Renal cortical epithelial cell (primary cell): ENCODE measurements at places on chromosomes 6 and 20.
A peak's percentile ranks its signal among the peaks of the same experiment; 100 is the strongest.

GRCh38 chr6:17277256-17277655 lies 3.9 kb upstream of the RBM24 start:
- DNase-seq, result peak; percentile 17

DNA sequence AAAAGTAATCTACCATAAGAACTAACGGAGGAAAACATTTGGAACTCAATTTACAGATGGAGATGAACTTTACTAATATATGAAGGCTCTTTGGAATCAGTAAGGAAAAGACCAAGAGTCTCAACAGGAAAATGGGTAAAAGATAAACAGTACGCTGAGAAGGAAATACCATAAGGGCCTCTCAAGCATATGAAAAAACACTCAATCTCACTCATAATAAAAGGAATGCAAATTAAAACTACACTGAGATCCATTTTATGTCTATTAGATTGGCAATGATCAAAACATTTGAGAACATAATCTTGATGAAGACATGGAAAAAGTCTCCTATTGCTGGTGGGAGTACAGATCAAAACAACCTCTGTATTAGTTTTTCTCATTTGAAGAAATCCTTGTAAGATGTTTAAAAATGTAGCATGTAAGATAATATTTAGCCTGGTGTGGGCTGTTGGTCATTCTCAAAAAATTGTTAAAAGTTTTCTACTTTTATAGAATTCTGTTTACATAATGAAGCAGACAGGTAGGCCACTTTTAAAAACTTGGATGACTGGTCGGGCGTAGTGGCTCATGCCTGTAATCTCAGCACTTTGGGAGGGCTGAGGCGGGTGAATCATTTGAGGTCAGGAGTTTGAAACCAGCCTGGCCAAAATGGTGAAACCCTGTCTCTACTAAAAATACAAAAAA lies 14.5 kb downstream of the REV3L start:
- DNase-seq, result no peak

GRCh38 chr6:137864812-137865508 lies 2.1 kb upstream of the TNFAIP3 start:
- DNase-seq, result no peak

DNA sequence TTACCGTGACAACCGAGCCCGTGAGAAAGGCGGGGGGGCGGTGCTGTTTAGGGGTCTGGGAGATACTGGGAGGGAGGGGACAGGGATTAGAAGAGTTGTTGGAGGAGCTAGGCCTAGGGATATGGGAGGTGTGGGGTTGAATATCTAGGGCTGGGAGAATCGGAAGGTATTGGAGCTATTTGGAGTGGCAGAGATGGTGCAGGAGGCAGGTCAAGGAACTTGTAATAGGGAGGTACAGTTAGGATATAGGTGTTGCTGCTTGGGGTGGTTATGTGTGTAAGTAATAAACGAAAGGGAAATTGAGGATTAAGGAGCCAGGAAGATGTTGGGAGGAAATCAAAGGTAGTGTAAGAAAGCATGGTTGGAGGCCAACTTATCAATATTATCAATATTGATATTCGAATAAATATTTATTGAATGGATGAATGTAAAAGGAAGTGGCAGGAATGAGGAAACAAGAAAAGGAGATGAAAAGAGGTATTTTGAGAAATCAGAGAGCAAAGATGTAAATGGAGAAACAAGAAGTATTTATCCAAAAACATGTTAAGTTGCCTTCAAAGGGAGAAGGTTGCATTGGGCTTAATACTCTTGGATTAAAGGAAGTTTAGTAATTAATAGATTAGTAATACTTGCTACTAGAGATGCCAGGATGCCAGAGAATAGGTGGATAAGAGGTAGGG lies 602 bp downstream of the PPP1R11 start:
- no peak for DNase-seq

DNA sequence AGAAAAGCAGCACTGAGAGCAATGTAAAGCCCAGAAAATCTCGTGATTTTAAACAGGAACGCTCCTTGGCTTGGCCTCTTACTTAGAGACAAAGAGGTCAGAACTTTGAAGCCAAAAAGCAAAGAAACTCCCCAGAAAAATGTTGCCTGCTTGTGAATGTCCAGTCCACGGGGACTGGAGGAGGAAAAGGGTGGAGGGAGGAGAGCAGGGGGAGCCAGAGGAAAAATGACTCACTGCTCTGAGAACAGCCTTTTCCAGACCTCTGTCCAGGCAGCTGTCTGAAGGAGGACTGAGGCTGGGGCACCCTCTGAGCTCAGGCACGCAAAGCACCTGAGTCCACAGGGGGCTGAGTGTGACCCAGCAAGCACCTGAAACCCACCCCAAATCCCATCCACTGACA lies 64.7 kb downstream of the TRAM2 start:
- peak; percentile 75 for DNase-seq

DNA sequence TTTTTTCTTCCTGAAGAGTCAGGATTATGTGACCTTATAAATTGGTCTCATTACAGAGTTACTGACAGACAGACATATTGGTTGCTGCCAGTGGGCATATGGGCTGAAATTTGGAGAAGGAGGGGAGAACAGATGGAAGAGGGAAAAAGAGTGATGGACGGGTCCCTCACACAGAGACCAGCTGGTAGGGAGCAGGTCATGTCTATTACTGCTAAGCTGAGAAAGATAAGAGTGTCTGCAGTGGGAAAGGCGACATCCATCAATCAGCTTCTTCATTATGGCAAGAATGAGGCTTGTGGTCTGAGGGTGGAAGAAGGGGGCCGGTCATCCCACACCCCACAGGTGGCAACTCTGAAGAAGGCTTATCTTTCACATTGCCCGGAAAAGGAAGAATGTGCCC lies 353.8 kb upstream of the RSPO3 start:
- DNase-seq, result no peak

GRCh38 chr6:163580311-163581030 lies 166.0 kb downstream of the QKI start:
- no peak for DNase-seq

DNA sequence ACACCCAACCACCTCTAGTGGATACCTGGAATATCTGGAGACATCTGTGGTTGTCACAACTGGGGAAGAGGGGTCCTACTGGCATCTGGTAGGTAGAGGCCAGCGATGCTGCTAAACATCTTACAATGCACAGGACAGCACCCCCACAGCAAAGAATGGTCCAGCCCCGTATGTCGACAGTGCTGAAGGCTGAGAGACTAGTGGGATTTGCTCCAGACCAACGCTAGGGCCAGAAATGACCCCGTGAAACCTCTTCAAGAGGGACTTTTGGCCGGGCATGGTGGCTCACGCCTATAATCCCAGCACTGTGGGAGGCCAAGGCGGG lies 7.2 kb downstream of the PREX1 start:
- no peak for DNase-seq

DNA sequence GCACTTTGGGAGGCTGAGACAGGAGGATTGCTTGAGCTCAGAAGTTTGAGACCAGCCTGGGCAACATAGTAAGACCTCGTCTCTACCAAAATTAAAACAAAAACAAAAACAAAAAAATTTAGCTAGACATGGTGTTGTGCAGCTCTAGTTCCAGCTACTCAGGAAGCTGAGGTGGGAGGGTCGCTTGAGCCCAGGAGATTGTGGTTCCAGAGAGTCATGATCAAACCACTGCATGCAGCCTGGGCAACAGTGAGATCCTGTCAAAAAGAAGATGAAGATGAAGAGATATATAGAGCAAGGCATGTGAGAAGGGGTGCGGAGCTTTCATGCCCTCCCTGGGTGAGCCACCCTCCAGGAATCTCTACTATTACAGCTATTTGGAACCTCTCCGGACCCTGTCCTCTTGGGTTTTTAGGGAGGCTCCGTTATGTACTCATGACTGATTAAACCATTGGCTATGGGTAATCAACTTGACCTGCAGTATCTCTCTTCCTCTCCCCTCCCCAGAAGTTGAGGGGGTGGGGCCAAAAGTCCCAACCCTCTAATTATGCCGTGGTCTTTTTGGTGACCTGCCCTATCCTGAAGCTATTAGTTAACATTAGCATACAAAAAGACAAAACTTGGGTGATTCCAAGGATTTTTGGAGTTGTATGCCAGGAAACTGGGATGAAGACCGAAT lies 9.0 kb downstream of the POLH start:
- no peak for DNase-seq

- DNase-seq, result no peak
Observed at GRCh38 chr6:52474173-52474572, 54.0 kb downstream of the EFHC1 start.

- no peak for DNase-seq
Observed at GRCh38 chr6:53984581-53984980, 126.7 kb upstream of the MLIP start.

GRCh38 chr6:113142671-113143174 lies 714.4 kb upstream of the MARCKS start:
- DNase-seq, result no peak

GRCh38 chr6:140548366-140548765 lies 1173.9 kb upstream of the CITED2 start:
- no peak for DNase-seq

GRCh38 chr6:21390532-21391213 lies 202.9 kb upstream of the SOX4 start:
- DNase-seq, result no peak

DNA sequence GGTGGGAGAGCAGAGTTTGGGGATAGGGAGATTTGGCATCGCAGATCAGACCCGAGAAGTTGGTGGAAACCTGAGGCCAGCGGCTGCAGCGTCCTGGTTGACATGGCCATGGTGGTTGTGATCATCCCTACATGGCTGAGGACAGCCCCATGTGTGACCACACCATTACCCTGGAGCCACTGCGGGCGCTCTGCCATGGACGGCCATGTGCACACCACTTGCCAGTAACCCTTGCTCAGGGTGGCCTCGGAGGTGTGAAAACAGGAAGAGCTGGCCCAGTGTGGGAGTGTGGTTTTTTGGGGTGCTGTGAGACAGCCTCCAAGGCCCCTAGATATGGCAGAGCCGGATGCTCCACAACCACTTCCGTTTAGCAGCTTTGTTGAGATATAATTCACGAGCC lies 64.4 kb downstream of the TMEM242 start:
- DNase-seq, result no peak

DNA sequence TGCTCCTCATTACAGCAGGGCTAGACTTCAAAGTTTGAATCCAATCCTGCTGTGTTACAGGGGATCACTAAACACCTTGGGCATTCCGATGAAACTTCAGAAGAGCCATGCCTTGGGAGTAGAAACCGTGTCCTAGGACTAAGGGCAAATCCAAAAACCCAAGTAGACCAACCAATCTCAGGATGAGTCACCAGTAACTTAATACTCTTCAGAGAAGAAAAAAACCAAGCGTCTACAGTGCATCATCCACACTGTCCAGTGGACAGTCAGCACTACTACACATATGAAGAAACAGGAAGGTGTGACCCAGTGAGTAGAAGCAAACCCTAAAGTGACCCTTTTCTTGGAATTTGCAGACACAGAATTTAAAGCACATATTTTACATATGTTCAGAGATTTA lies 39.5 kb upstream of the VAPB start:
- DNase-seq, result peak; percentile 52

- DNase-seq, result no peak
Observed at GRCh38 chr20:32515631-32516101, 69.5 kb downstream of the NOL4L start.

GRCh38 chr6:3610206-3610605 lies 141.3 kb downstream of the PXDC1 start:
- DNase-seq, result no peak

GRCh38 chr6:150886155-150886554 lies 20.7 kb downstream of the MTHFD1L start:
- no peak for DNase-seq

- DNase-seq, result no peak
Observed at GRCh38 chr6:15110726-15111354, 135.0 kb upstream of the JARID2 start.

DNA sequence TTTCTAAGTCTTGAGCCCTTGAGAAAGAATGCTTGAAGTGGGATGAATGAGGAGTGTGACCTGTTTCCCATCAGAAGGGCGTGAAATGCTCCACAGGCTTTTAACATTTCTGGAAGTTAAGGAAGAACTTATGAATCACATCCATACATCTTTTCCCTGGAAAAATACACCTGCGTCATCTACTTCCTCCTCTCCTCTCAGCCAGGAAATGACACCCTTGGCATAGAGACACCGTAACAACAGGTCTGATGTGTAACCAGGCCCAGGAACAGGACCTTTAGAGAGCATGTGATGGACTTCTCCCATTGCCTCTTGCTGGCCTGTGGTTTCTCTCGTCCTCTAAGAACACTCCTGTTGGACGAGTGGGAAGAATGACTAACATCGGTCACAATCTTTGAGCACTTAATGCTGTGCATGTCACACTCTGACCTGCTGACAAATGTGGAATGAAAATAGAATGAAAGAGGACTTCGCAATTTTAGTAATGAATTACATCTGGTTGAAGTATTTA lies 28.5 kb upstream of the CITED2 start:
- DNase-seq, result peak; percentile 99

DNA sequence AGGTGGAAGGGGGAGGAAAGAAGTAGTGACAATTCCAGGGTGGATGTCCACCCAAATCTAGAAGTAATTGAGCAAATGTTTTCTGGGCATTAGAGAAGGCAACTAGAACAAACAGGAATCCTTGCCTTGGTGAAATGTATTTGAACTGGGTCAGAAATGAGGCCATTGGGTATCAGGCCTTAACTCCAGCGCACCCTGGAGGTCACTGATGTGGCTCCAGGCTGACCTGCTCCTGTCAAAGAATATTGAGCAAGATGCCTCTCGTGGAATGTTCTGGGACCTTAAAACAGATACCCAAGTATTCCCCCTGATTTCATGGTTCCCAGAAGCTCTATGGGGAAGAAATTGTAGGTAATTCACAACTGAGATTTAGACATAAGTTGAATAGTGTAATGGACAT lies 6.9 kb downstream of the HLA-DPB1 start:
- peak; percentile 43 for DNase-seq

DNA sequence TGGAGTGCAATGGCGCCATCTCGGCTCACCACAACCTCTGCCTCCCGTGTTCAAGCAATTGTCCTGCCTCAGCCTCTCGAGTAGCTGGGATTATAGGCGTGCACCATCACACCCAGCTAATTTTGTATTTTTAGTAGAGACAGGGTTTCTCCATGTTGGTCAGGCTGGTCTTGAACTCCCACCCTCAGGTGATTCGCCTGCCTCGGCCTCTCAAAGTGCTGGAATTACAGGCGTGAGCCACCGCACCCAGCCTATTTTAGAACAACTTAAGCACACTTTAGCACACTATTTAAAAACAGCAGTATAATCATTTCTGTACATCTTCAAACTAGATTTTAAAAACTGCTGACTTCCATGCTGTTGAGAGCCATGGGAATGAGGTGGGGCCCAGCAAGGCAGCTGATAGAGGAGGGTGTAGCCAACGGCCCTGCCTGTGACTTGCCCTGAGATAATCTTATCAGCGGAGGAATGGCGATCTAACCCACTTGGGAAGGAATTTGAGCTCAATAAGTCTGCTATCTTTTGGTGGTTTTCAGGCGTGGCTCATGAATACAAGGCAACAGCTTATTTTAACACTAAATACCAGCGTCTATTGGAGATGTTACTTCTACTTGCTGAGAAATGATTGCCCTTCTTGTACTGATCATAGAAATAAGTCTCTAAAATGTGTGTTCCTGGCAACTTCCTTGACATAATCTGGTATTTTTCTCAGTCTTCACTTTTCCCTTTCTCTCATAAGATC lies 12.1 kb downstream of the ZDHHC14 start:
- no peak for DNase-seq

DNA sequence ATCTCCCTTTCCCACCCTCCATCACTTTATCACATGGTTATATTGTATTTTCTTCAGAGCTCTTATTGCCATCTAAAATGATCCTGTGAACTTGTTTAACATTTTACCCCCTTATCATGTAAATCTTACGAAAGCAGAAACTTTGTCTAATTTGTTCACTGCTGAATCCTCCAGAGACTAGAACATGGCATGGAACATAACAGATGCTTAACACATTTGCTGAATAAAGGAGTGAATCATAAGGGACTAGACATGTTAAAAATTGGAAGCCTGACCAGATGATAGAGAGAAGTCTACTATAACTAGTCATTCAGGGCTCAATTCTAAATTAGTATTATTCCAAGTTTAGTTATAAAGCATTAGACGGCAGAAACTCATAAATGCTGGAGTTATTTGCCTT lies 73.3 kb downstream of the MAN1A1 start:
- no peak for DNase-seq
